ENCODE measurements at places on chromosomes 2 and 18. TPM values are rescaled to one million over a fixed set of nuclear protein-coding genes. Genes with fewer than 3 reads are reported as not detected.

PAX8 gene
- 0.64 TPM for total RNA-seq

GALR1 gene
- not detected for total RNA-seq

APCDD1 gene
- total RNA-seq = not detected

DTNB gene
- total RNA-seq = 5.3 TPM

ACKR3 gene
- total RNA-seq = not detected

COL4A4 gene
- 0.62 TPM for total RNA-seq

DOK6 gene
- not detected for total RNA-seq

TUBA4B gene
- total RNA-seq = not detected

CREG2 gene
- not detected for total RNA-seq

ZSWIM2 gene
- total RNA-seq = not detected
